IPS DF 6.9 (cell line): ENCODE measurements at places on chromosomes 1 and 21.

GRCh38 chr1:154327466-154328317, 2.4 kb downstream of the ATP8B2 start:
- DNase-seq = no peak

DNA sequence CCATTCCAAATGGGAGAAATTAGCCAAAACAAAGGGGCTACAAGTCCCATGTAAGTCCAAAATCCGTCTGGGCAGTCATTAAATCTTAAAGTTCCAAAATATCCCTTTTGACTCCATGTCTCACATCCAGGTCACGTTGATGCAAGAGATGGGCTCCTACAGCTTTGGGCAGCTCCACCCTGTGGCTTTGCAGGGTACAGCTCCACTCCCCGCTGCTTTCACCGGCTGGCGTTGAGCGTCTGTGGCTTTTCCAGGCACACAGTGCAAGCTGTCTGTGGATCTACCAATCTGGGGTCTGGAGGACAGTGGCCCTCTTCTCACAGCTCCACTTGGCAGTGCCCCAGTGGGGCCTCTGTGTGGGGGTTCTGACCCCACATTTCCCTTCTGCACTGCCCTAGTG, 130.2 kb downstream of the TPR start:
- DNase-seq = no peak

- DNase-seq = no peak
These were observed 689.7 kb upstream of the PRMT6 start for GRCh38 chr1:106366627-106367319.

GRCh38 chr1:86914998-86915736, 732 bp downstream of the HS2ST1 start:
- no peak for DNase-seq

DNA sequence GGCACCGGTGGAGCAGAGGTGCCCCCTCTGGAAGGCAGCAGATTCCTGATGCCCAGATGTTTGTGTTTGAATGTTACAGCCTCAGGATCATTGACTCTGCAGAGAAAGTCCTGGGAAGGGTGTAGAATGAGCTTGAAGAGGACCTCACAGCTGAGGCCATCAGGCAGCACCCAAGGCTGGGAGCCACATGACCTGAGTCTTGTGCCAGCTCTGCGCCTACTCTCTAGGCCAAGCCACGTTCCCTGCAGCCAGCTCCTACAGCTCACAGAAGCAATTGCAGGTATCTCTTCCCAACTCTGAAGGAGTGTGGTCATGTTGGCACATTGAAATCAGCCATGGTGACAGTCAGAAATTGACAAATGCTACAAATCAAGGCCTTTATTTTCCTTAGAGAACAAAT, 36.3 kb downstream of the GRHL3 start:
- DNase-seq = no peak

DNA sequence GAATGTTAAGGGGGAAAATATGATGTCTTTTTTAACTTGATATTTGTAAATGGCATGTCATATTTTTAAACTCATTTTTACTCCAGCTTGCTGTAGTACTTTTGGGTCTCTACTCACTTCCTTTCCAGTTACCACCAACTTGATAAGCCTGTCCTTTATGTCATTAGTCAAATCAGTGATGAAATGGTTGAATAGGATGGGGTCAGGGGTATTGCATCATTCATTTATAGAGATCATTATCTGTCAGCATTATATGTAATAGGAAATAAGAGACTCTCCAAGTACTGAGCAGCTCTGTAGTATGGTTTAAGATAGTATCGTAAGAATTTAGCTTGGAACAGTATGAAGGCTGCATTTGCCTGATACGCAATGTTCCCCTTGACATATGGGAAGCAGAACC, 227.3 kb downstream of the BRINP3 start:
- no peak for DNase-seq

GRCh38 chr1:160211046-160211790, 6.0 kb downstream of the PEA15 start:
- DNase-seq = no peak

- no peak for DNase-seq
These were observed 35.3 kb downstream of the MTF2 start for GRCh38 chr1:93114391-93114790.

DNA sequence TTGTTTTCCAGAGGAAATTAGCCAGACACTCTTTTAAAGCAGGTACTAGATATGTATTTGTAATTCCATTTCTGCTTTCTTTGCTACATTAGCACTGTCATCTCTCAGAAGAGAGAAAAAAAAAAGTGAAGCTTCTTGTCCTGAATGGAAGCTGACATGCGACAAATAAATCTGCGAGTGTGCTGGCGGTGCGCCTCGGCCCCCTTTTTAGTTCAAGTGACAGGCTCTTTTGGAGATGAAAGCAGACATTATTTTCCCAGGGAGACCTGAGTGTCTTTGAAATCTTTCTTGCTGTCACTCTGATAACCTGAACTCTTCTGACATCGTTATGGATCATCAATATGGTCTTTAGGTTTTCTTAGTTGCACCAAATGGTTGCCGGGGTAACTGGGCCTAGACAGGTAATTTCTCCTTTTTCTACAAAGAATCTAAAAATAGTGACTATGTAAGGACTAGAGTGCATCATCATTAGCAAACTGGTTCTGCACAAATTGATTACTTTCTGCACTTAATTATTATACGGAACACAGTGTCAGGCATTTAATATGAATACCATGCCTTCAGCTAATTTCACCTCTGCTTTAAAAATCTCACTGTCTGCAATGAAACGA, 478.6 kb downstream of the PCP4 start:
- no peak for DNase-seq

- no peak for DNase-seq
These were observed 14.8 kb upstream of the BTG2 start for GRCh38 chr1:203290261-203291089.

DNA sequence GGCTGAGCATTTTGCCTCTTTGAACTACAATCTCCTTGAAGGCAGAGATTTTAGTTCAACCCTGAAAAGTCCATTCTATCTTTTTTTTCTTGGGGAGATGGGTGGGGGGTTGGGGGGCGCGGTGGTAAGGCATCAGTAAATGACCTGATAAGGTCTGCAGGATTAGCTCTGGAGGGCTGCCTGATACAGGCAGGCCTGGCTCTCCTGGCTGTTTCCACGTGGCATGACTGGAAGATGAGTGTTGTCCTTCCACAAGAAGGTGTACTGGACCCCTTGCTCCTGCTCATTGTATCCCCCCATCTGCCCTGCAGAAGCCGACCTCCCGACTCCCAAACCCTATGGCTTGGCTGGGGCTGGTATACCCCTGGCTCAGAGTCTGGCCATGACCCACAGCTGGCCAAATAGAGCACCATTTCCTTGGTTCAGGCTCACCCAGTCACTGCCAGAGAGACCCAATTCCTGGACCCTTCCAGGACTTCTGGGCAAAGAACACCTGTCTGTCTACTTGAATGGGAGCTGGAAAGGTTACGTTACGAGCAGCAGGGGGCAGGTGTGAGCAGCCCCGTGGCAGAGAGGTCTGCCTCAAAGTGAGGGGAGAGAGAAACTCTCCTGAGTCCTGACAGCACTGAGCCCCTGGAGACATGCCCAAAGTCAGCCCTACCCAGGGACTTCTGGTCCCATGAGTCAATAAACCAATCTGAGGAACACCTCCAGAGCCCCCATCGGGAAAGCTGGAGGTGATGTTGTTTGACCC, 17.0 kb downstream of the DHRS3 start:
- DNase-seq = no peak

DNA sequence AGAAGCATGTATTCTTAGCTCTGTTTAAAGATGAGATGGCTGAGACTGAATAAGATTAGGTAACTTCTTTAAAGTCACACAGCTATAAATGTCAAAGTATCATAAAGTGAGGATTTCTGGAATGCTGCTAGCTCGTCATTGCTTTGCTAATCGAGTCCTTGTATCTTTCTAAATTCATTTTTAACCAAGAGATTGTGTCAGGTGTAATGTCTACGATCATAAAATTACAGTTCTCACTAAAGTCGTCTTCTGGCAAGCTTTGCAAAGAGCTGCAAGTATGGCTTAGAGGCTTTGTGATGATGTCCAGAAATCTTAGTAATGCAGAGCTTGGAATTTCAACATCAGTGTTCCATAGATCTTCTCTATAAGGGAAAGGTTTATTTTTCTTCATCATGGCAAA, 569.8 kb downstream of the LMO4 start:
- DNase-seq = no peak

GRCh38 chr1:84803604-84804003, 89.4 kb downstream of the LPAR3 start:
- DNase-seq = no peak

DNA sequence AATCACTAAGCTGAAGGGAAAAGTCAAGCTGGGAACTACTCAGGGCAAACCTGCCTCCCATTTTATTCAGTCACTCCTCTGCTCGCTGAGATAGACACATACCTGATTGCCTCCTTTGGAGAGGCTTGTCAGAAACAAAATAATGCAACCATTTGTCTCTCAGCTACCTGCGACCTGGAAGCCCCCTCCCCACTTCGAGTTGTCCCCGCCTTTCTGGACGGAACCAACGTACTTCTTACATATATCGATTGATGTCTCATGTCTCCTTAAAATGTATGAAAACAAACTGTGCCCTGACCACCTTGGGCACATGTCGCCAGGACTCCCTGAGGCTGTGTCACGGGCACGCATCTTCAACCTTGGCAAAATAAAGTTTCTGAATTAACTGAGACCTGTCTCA, 21.5 kb upstream of the HPDL start:
- DNase-seq = no peak

DNA sequence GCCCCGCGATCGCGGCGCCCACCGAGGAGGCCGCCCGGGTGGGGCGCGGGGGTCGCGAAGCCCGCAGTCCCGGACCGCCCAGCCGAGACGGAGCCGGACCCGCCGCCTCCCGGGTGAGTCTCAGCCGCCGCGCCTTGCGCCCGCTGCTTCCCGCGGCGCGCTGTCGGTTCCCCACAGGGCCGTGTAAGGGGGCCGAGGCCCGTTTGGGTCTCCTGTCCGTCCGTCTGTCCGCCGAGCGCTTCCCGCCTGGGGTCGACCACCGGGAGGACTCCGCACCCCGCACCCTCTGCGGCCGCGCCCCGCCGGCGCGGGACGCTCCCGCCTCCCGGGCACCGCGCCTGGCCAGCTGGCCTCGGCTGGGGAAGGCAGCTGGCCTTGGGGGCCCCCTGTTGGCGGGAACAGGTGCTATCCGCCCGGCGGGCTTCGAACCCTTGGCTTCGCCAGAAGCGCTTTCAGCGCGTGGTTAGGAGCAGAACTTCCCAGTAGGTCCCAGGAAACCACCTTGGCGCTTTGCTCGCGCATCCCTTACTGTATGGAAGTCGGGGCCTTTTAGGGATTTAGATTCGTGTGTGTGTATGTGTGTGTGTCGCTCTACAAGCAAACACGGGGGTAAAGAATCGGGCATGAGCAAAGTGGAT, 414 bp downstream of the TMEM51 start:
- no peak for DNase-seq

- DNase-seq = no peak
These were observed 10.0 kb upstream of the RYR2 start for GRCh38 chr1:237032029-237032428.

GRCh38 chr21:37587203-37587602, 220.6 kb downstream of the DYRK1A start:
- no peak for DNase-seq

GRCh38 chr1:176775996-176776395, 313.0 kb downstream of the PAPPA2 start:
- DNase-seq = no peak

- no peak for DNase-seq
These were observed 512.2 kb downstream of the LTN1 start for GRCh38 chr21:28480470-28480869.

DNA sequence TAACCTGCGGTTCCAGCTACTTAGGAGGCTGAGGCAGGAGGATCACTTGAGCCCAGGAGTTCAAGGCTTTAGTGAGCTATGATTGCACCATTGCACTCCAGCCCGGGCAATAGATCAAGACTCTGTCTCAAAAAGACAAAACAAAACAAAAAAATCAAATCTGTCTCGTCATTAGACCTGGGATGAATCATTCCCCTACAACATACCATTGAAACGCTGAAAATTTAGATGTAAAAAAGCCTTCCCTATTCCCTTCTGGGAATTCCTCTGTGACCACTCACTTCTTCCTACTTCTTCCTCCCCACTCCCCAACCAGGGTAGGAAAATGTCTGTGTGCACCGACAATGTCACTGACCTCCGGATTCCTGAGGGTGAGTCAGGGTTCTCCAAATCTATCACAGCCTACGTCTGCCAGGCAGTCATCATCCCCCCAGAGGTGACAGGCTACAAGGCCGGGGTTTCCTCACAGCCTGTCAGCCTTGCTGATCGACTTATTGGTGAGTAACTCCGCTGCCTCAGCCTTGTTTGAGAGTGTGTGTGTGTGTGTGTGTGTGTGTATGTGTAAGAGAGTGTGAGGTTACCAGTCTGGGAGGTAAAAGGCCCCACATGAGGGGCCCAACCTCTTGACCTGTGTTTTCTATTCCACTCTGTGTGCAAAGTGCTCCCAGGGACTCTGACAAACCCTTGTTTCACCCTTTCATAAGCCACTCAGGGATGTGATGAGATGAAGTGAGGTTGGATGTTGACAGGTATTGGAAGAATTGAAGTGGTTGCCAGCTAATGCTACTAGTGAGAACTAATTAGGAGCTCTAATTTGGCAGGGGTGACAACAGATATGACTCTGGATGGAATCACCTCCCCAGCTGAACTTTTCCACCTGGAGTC, 16.3 kb upstream of the SARS1 start:
- DNase-seq = no peak

DNA sequence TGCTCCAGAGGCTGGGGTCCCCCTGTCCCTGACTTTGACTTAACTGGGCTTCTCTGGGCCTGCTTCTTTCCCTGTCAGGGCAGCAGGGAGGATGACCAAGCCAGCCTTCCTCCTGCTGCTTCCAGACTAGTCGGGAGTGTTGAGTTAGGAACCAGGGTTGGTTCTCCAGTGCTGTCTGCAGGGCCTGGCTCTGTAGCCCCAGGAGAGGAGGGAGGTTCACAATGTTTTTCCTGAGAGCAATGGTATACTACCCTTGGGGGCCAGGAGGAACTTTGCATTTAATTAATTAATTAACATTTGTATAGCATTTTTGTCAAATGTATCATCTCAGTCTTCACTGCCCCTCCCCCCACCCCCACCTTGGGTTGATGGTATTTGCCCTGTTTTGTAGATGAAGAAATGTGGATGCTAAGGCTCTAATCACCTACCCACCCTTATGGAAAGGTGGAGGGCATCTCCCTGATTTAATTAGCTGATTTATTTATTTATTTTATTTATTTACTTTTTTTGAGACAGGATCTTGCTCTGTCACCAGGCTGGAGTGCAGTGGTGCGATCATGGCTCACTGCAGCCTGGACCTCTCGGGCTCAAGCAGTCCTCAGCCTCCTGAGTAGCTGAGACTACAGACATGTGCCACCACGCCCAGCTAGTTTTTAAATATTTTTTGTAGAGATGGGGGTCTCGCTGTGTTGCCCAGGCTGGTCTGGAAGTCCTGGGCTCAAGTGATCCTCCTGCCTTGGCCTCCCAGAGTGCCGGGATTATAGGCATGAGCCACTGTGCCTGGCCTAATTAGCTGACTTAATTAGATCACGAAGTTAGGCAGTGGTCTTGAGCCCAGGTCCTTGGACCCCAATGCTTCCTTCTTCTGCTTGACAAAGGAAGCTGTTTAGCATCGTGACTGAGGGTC, 6.6 kb downstream of the H6PD start:
- DNase-seq = no peak

- no peak for DNase-seq
These were observed 15.4 kb upstream of the LYST start for GRCh38 chr1:235881930-235882700.
